ENCODE measurements at places on chromosomes 3 and 15.

DNA sequence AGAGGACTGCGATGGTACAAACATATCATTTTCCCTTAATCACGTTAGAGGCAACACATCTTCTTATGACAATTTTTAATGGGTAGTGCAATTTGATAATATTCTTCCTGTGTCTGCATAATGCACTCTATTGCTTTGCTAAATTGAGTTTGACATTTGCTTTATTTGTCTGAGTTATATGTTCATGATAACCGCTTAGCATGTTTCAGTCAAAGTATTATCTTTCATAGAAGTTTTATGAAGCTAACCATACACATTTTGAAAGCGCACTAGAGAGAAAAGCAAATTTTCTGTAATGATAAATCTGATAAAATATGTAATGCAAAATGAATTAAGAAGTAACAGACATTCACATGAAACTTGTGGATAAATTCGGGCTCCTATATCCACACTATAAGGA is 1276.9 kb downstream of the ZPLD1 start:
- H3K4me1 ChIP-seq = no peaks in the 10 kb centered on the region
- no peak for DNase-seq
- H3K27ac ChIP-seq = no peak overlapping the region
- H3K4me3 ChIP-seq = no peak overlapping the region

GRCh38 chr15:42533246-42533645 is 15.3 kb downstream of the LRRC57 start:
- H3K36me3 ChIP-seq = no peaks in the 10 kb centered on the region
- DNase-seq = no peak
- H3K27me3 ChIP-seq = no peaks in the 10 kb centered on the region
- H3K4me1 ChIP-seq = no peaks in the 10 kb centered on the region
- H3K4me3 ChIP-seq = no peak overlapping the region
- no peak overlapping the region for H3K27ac ChIP-seq

DNA sequence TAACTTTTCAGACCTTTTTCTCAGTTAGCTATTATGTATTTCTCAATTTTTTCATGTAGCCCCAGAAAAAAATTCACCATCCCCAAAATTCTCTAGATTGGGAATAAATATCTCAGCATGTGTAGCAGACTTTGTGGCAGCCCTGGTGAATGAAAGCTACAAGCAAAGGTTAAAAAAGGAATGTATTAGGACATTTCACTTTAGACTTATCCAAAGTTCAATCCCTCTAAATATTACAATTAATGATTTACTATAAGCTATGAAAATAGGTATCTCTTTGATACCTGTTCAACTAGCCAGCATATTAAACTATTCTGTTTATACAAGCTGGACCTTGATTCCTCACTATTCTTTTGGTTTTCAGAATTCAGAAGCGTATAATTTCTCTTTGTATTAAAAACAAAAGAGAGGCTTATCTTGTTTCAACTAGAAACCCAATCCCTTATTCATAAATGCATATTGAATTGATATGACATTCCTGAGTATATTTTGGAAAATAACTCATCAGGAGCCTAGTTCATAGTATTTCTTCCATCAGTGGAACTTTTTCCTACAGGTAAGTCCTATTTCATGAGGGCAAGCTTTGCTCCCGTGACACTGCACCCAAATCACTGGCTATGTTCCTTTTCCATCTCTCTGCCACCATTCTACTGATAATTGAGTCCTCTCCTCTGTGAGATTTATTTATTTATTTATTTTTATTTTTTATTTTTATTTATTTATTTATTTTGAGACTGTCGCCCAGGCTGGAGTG is 38.0 kb downstream of the WDR72 start:
- H3K36me3 ChIP-seq = no peaks in the 10 kb centered on the region
- no peaks in the 10 kb centered on the region for H3K4me1 ChIP-seq
- DNase-seq = no peak
- H3K27me3 ChIP-seq = no peaks in the 10 kb centered on the region

DNA sequence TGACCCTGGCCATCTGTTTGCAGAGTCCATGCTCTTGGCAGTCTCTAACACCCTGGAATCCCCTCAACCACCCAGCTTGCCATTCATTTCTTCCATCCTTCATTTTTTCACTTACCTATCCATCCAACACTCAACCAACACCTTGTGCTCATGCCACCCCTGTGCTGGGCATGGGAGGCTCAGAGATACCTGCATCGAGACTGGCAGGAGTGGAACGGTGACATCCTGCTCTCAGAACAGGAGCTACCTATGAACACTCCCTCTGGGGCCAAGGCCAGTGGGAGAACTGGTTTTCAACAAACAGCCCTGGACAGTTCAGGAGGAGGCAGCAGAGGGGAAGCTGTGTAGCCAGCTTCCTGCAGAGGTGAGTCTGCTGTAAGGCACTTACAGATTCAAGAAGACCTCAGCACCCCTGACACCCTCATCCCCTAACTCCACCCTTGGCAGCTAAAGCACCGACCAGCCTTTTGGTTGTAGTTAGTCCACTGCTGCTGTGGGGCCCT is 19.5 kb upstream of the ATP2B2 start:
- H3K27ac ChIP-seq = no peak overlapping the region
- peak; percentile 51 for DNase-seq
- H3K4me3 ChIP-seq = no peak overlapping the region
- peaks cover 5% of the 10 kb centered on the region for H3K27me3 ChIP-seq

DNA sequence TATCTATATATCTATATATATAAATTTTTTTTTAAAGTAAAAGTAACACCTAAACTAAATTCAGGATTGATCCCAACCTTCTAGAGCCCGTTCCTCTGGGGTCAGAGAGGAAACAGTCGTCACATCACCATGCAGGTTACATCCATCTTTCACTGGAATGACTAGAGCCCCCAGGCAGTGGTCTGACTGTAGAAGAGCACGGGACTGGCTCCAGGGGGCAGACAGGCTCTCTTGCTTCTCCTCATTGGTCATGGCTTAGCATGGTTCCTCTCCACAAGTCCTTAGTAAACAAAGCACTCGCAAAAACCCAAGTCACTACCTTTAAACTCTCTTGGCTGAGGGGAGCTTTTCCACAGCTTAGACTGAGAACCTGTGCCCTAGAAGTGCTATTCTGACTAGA is 110.5 kb downstream of the NR2F2 start:
- H3K36me3 ChIP-seq = no peaks in the 10 kb centered on the region
- no peak overlapping the region for H3K4me3 ChIP-seq
- no peaks in the 10 kb centered on the region for H3K27me3 ChIP-seq
- no peak for DNase-seq
- no peaks in the 10 kb centered on the region for H3K4me1 ChIP-seq

- peak overlapping the region; percentile 21 for H3K27ac ChIP-seq
- peak; percentile 51 for DNase-seq
- no peak overlapping the region for H3K4me3 ChIP-seq
- no peaks in the 10 kb centered on the region for H3K4me1 ChIP-seq
- no peaks in the 10 kb centered on the region for H3K27me3 ChIP-seq
Measured at GRCh38 chr3:30342318-30343060, 263.9 kb upstream of the TGFBR2 start.

- no peak for DNase-seq
- no peaks in the 10 kb centered on the region for H3K36me3 ChIP-seq
- H3K4me3 ChIP-seq = no peak overlapping the region
- no peaks in the 10 kb centered on the region for H3K27me3 ChIP-seq
- no peaks in the 10 kb centered on the region for H3K4me1 ChIP-seq
- no peak overlapping the region for H3K27ac ChIP-seq
Measured at GRCh38 chr3:112012205-112012992, 13.7 kb downstream of the TAGLN3 start.

DNA sequence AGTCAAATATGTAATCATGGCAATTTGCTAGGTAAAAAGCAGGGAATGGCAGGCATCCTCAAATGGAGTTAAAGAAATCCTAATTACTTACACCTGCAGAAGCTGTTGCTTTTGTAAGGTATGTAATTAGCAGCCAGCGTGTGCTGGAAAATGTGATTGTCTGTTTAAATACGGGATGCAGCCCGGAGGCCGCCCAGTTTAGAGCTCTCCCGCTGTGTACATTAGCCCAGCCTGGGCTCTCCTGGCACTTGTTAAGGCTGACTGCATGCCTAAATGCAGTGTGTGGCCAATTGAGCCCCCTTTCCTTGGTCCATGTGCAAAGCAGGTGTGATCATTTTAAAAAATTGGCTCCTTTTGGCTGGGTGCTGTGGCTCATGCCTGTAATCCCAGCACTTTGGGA is 9.0 kb downstream of the DPH3 start:
- no peaks in the 10 kb centered on the region for H3K27me3 ChIP-seq
- no peak overlapping the region for H3K27ac ChIP-seq
- DNase-seq = no peak
- H3K4me1 ChIP-seq = no peaks in the 10 kb centered on the region

GRCh38 chr15:81562986-81563385 is 189.0 kb upstream of the TMC3 start:
- H3K36me3 ChIP-seq = no peaks in the 10 kb centered on the region
- H3K4me3 ChIP-seq = no peak overlapping the region
- no peaks in the 10 kb centered on the region for H3K27me3 ChIP-seq
- DNase-seq = no peak
- H3K27ac ChIP-seq = no peak overlapping the region
- no peaks in the 10 kb centered on the region for H3K4me1 ChIP-seq

DNA sequence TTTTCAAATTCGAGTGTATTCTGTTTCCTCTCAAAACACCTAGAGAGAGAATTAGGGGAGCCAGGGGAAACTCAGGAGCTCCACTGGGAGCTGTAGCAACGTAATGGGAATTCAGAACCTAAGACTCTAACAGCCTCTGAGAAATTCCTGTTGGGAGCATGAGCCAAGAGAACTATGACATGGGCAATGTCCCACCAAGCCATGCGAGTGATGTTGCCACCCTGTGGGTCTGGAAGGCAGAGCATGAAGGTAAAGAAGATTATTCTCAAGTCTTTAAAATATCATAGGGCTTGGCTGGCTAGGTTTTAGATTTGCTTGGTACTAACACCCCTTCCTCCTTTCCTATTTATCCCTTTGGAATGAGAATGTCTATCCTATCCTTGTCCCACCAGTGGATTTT is 392.6 kb upstream of the ADAMTS9 start:
- no peak for DNase-seq
- no peaks in the 10 kb centered on the region for H3K4me1 ChIP-seq
- no peak overlapping the region for H3K27ac ChIP-seq
- H3K36me3 ChIP-seq = no peaks in the 10 kb centered on the region
- H3K4me3 ChIP-seq = no peak overlapping the region
- no peaks in the 10 kb centered on the region for H3K27me3 ChIP-seq

GRCh38 chr3:100957261-100957986 is 35.8 kb downstream of the ABI3BP start:
- no peak overlapping the region for H3K27ac ChIP-seq
- no peak for DNase-seq
- no peaks in the 10 kb centered on the region for H3K4me1 ChIP-seq
- no peak overlapping the region for H3K4me3 ChIP-seq
- no peaks in the 10 kb centered on the region for H3K36me3 ChIP-seq

DNA sequence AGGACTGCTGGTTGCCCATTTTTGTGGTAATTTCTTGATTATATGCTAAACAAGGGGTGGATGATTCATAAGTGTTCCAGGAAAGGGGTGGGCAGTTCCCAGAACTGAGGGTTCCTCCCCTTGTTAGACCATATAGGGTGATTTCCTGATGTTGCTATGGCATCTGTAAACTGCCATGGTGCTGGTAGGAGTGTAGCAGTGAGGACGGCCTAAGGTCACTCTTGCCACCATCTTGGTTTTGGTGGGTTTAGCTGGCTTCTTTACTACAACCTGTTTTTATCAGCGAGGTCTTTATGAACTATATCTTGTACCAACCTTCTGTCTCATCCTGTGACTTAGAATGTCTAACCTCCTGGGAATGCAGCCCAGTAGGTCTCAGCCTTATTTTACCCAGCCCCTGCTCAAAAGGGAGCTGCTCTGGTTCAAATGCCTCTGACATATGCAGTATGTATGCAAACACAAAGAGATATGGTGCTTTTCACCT is 46.2 kb downstream of the C3orf38 start:
- no peaks in the 10 kb centered on the region for H3K27me3 ChIP-seq
- H3K36me3 ChIP-seq = no peaks in the 10 kb centered on the region
- no peak overlapping the region for H3K4me3 ChIP-seq
- H3K27ac ChIP-seq = no peak overlapping the region
- no peaks in the 10 kb centered on the region for H3K4me1 ChIP-seq

DNA sequence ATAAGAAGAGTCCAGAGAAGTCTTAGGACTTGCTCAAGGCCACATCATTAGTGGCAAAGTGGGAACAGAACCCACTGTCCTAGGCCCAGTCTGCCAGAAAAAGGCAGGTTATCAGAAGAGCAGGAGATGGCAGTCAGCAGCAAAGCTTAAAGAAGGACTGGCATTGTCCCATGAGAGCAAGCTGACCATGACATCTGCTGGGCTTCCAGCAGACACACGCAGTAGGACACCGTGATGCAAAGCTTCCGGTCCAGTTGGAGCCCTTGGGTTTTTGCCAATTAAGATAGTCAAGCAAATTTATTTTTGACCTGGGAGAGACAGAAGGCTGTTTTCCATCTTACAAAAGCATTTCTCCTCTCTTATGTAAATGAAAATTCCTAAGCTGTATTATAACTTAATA is 42.1 kb downstream of the ZBTB38 start:
- DNase-seq = no peak
- H3K27ac ChIP-seq = peak overlapping the region; percentile 99
- no peaks in the 10 kb centered on the region for H3K36me3 ChIP-seq
- H3K4me1 ChIP-seq = peaks cover 9% of the 10 kb centered on the region

DNA sequence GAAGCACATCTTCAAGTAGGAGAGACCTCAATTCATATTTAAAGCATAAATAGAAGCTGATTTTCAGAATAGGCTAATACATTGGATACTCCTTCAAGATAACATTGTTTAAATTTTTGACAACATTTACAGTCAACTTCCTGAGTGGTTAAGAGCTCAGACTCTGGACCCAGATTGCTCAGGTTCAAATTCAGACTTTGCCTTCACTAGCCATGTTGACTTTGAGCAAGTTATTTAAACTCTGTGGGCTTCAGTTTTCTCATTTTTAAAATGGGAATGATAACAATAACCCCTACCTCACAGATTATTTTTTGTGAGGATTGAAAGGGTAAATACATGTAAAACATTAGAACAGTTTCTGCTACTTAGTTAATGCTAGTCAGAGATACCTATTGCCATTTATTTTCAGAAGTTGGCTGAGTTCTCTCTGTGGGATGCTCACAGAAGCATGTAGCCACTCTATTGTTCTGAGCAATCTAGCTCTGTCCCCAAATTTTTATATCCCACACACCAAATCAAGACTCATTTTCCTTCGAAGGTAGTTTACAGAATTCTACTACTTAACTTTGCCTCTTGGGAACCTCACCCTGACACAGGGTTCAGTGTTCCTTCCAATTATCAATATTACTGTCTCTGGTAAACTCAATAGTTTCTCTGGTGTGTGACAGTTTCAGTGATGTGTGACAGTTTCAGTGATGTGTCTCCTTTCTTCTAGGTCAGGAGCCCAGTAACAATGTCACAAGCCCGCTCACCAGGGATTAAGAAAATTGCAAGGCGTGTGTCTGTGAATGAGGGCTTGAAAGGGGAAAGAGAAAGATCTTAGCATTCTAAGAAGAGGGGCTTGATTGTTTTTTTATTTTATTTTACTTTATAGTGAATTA is 79.4 kb upstream of the OSTN start:
- DNase-seq = no peak
- no peaks in the 10 kb centered on the region for H3K27me3 ChIP-seq
- no peak overlapping the region for H3K4me3 ChIP-seq
- H3K36me3 ChIP-seq = no peaks in the 10 kb centered on the region

DNA sequence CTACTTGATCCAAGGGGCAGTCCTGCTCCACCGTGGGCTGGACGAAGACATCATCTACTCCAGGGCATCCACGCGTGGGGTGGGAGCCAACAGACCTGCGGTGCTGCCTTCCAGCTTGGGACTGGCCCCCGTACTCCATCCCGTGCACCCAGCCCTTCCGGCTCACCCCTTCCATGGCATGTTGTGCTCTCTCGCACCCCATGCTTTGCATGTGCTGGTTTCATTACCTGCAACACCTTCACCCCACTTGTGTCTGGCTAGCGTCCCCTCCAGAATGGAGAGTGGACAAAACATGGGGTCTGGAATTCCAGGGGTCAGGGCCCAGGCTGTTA is 30.2 kb downstream of the SEMA7A start:
- no peak overlapping the region for H3K4me3 ChIP-seq
- H3K36me3 ChIP-seq = no peaks in the 10 kb centered on the region
- no peaks in the 10 kb centered on the region for H3K27me3 ChIP-seq
- no peaks in the 10 kb centered on the region for H3K4me1 ChIP-seq
